ENCODE measurements at places on chromosomes 13 and 19.

DNA sequence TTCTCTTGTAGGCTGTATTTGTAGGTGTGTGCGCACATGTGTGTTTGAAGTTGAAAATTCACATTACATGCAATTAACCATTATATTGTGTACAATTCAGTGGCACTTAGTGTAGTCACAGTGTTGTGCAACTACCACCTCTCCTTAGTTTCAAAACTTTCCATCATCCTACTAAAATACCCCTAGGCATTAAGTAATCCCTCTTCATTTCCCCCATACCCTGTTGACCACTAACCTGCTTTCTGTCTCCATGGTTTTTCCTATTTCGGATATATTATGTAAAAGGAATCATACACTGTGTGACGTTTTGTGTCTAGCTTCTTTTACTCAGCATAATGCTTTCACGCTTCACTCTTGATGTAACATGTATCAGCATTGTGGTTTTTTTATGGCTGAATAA lies 16.1 kb downstream of the LSM14A start:
- no peak for DNase-seq

- DNase-seq: no peak
Measured at GRCh38 chr19:49690656-49691242, at the start of gene CPT1C. TSS of gene CPT1C (plus strand) at chr19:49691116. CDS start at chr19:49692253, 1,137 bp downstream.

DNA sequence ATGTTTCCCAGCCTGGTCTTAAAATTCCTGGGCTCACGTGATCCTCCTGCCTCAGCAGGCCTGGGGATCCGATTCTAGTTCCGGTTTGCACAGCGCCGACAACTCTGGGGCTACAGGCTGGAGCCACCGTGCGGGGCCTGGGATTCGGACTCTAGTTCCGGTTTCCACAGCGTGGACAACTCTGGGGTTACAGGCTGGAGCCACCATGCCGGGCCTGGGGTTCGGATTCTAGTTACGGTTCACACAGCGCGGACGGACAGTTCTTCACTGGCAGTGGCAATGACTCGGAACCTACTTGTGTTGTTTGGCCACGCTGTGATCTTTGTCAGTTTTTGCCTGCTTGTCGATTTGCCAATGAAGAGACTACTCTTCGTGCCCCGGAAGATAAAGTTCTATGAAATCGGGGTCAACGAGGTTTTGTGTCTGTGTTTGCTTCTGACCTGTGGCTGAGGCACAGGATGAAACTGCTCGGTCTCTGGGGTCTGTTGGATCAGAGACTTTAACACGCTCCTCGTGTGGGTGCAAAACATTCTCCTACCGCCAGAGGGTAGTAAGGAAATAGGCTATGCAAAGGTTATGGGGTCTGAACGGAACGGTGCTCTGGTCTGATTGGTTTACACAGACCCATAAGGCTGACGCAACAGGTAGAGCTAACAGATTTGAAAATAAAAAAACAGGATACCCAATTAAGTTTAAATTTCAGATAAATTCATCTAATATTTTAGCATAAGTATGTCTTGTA lies 12.1 kb upstream of the ZSCAN1 start:
- no peak for DNase-seq

GRCh38 chr13:109301726-109302125 lies 484.7 kb downstream of the IRS2 start:
- no peak for DNase-seq

DNA sequence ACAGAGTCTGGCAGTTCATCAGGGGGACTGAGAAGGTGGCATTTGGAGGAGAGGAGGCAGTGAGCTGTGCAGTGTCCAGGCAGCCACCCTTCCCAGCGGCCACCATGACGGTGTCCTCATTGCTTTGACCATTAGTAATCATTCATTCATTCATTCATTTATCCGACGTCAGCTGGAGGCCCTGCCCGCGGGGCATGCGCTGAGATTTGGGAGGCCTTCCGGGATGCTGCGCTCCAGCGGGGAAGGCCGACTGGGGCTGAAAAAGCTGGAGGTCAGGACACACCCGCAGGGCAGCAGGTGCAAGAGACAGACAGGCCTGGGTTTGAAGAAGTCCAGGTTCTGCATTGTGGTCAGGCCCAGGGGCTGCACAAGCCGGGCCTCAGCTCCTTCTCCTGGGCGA lies 8.9 kb downstream of the TTYH1 start:
- DNase-seq: no peak

DNA sequence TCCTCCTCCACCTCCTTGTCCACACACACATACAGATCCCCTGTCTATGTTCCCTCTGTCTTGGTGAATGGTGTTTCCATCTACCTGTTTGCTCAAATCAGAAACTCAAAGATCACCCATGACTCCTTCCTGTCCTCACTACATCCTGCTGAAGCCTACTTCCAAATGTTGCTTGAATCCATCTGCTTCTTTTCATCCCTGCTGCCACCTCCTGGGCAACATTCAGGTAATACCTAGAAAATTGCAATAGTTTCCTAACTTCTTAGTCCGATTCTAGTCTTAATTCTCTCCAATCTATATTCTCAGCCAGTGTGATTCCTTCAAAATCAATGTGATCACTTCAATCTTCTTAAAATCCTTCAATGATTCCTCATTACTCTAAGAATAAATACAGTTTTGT lies 155.5 kb upstream of the STARD13 start:
- no peak for DNase-seq

GRCh38 chr19:18224525-18225354 lies 1.5 kb downstream of the PDE4C start:
- peak; percentile 86 for DNase-seq

GRCh38 chr13:110392510-110393240 lies 85.6 kb downstream of the COL4A2 start:
- DNase-seq: no peak

DNA sequence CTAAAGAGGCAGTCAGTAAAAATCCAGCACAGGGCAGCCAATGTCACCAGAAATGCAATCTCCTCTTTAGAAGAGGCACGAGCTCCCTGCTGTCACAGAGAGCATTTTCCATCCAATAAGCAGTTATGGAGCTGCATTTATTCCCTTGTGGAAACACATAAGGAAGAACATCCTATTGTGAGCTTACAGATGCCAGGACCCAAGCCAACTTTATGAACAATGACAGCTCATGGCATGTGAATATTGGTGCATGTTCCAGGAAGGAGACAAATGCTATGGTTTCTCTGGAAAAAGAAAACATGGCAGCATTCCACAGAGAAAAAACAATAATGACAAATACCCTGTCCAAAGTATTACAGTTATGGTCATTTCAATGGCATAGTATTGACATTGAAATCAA lies 955.6 kb downstream of the UQCRFS1 start:
- DNase-seq: no peak

DNA sequence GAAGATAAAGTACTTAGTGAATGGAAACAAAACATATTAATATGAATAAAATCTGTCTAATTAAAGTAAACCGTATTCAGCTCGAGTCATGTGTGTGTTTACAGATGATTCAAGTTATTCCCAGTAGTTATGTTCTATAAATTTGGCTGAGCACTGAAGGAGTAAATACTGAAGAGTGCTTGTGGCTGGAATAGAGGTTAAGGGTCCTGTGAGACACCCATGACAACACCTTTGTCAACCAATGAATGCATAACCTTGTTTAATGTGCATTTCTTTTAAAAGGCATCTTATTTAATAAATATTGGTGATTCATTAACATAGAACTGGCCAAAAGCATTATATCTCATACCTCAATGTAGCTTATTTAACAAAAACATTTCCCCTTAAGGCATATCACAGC lies 577.8 kb upstream of the SLITRK5 start:
- no peak for DNase-seq

DNA sequence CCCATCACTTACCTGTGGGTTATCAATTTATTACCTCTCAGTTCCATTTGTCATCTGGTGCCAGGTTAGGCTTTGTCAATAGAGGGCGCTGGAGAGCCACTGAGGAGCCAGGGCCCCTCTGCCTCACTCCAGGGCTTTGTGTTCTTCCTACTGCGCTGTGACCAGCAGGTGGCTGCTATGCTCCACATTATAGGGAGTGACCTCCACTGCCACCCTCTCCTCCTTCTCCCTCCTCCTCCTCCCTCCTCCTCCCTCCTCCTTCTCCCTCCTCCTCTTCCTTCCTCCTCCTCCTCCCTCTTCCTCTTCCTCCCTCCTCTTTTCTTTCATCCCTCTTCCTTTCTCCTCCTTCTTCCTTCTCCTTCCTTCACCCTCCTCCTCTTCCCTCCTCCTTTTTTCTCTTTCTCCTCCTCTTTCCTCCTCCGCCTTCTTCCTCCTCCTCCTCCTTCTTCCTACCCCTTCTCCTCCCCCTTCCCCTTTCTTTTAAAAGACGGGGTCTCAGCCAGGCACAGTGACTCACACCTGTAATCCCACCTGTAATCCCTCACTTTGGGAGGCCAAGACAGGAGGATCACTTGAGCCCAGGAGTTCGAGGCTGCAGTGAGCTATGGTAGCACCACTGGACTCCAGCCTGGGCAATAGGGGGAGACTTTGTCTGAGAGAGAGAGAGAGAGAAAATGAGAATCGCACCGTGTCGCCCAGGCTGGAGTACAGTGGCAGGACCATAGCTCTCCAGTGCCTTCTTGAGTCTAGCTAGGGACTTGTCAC lies 10.3 kb upstream of the ZBTB32 start:
- peak; percentile 86 for DNase-seq

DNA sequence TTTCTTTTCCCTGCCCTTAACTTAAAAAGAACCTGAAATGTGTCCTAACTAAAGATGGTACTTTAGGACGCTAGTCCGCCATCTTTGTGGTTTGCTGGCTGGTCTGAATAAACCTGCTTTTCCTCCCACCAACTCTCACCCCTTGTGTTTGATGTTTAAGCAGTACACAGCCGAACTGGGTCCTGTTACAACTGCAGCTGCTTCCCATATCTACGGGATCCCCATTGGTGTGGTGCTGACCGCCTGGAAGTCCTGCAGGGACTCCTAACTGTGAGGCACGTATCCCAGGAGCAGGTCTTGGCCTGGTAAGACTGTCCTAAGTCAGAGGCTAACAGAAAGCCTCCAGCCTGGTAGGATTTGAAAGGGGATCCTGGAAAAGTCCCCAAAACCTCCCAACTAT lies 40.9 kb upstream of the VSTM2B start:
- no peak for DNase-seq

DNA sequence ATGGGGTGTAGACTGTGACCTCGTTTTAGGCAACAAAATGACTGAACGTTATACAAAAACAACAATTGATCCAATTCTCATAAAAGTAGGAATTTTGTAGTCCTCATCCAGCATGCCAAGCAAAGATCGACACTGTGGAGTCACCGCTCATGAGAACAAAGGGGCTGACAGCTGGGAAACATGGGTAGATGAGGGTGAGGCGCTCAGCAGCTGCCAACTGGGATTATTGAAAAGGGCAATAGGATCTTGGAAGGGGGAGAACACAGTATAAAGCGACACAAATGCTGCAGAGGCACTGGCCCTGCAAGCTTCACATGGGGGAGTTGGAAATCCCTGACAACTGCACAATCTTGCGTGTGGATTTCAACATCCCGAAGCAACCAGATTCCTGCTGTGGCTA lies 5.4 kb upstream of the ZNF765 start:
- no peak for DNase-seq

All from activated T-helper 1 cell treated with anti-CD3 and anti-CD28 coated beads, Interleukin-12 subunit alpha, Interleukin-12 subunit beta, Interleukin-2, Interleukin-4 antibody, amounts not matched to agents 30 ng/mL and 10 ng/mL and 1 ng/mL, durations not matched to agents 14 hours and 24 hours and 36 hours (primary cell).